ENCODE measurements at places on chromosomes 4 and X.

DNA sequence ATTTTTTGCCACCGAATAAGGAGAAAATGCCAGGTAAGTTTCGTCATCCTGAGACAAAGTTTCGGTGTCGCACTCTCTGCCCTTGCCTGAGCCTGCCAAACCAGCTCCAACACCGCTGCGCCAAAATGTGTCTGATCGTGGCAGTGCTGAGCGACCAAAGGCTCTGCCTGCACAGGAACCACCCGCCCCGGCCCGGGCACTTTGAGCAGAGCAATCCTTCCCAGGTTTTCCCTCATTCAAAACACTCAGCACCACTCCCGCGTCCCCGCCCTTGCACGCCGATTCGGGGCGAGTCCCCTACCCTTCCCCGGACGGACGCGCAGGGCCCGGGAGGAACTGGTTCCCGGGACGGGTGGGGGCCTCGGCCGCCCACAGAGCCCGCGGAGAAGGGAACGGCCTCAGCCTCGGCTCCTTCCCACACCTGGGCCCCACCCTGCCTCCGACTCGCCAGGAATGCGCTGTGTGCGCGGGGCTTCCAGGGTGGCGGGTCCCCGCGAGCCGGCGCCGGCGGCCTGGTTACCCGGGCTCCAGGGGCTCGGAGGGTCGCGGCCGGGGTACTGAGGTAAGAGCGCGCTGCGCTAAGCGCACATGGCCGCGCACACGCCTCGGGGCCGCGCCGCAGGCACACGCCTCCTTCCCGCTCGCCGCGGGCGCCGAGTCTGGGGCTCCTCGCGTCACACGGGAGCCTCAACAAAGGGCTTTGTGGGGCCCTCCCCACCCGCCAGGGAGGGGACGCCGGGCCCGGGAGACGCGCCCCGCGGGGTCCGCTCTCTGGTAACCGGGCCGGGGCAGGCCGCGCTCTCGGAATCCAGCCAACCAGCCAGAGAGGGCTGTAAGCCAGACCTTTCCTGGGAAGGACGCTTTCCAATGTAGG, at the start of gene C4orf36:
TSS of gene C4orf36 (minus strand) at position 661 of the 874 bp plus-strand sequence. CDS start 902 bp downstream, outside the sequence.
- DNase-seq: no peak

- no peak for DNase-seq
Measured at GRCh38 chr4:94413085-94413840, 38.5 kb upstream of the PDLIM5 start.

GRCh38 chrX:41779030-41779564, 55.1 kb downstream of the GPR82 start:
- DNase-seq: no peak

DNA sequence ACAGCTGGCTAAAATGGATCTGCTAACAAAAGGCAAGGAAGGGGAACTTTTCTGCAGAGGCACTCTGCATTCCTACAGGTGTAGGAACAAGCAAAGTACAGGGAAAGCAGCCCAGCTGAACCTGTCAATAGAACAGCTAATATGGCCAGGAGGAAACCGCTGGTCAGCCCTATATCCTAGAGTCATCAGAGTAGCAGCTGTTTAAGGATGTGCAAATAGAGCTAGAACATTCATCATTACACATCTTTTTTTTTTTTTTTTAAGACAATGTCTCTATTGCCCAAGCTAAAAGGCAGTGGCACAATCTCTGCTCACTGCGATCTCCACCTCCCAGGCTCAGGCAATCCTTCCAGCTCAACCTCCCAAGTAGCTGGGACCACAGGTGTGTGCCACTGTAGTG, 163.0 kb downstream of the BTC start:
- DNase-seq: no peak

GRCh38 chr4:159150396-159150795, 47.5 kb downstream of the RAPGEF2 start:
- no peak for DNase-seq

DNA sequence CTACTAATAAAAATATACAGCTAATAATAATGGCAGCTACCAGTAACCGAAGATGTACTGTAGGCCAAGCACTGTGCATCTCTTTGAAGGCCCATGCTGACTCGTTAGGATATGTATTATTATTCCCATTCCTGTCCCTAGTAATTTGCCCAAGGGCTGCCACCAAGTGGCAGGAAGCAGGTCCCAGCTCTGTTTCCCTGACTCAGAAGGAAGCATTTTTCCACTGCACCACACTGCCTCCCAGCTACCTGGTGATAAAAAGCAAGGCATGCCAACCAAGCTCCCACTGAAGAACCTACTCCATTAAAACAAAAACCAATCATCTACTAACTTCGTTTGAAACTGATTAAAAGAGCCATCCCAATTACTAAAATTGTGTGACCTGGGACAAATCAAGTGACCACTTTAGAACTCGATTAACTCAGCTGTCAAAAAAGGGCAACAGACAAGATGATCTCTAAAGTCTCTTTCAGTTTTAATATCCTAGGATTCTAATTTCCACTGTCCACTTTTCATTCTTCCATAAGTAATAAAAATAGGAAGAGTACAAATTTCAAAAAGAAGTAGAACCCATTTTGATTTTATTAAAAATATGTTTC, 24.3 kb upstream of the PGM2 start:
- no peak for DNase-seq

DNA sequence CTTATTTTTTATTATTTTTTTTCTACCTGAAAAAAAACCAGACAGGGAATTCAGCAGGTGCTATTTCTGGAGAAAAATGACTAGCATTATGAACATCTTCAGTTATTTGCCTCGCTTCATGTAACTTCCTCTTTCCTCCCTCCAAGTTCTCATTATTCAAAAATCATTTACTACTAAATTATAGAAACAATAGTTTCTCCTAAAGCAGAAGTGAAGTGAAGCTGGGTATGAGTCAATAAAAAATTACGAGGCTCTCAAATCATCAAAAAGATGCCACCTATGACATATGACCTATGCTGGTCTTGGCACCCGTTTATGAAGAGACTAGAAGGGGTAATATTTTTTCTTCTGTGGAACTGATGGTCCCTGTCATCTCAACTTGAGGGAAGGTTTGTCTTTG, 145.0 kb upstream of the AADAT start:
- DNase-seq: no peak

DNA sequence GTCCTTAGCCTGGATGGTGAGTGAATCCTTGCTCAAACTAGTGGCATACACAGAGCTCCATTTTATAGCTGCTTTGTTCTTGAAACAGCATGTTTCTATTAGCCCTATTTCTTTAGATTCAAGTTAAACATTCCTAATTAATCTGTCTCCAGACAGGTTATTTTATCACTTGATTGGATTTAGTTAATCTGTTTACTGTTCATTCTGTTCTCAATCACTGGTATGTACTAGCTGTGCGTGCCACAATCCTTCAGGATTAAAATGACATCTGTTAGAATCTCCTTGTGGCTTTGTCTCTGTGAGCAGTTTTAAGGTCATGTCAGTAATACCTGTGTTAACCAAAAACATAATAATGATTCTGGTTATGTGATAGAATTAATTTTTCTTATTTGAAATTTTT, 36.5 kb downstream of the PTPN13 start:
- DNase-seq: no peak

GRCh38 chr4:163866728-163867315, 372.3 kb downstream of the TMA16 start:
- no peak for DNase-seq

GRCh38 chrX:22481436-22481835, 208.7 kb downstream of the CBLL2 start:
- DNase-seq: no peak

Data from stimulated activated CD8-positive, alpha-beta memory T cell treated with anti-CD3 and anti-CD28 coated beads, Interleukin-4, amount 100 ng/mL, for 24 hours (primary cell).